ENCODE measurements at places on chromosomes 3 and 15.
A peak's percentile ranks its signal among the peaks of the same experiment; 100 is the strongest.

DNA sequence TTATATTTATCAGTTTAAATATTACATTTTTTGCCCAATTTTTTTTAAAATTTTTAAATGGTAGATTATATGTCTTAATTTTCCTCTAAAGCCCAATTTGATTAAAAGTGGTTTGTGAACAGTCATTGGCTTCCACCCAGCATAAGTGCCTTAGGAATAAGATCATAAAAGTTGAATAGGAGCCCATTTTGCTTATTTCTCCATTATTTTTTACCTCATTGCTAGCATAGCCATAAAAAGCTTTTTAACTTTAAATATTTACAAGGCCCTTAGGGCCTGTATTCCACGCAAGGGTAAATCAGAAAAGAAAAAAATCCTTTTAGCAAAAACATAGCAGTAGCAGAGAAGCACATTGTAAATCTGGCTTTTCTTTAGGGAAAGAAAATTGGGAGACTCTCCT is 9.0 kb downstream of the TTC14 start:
- no peak for DNase-seq

DNA sequence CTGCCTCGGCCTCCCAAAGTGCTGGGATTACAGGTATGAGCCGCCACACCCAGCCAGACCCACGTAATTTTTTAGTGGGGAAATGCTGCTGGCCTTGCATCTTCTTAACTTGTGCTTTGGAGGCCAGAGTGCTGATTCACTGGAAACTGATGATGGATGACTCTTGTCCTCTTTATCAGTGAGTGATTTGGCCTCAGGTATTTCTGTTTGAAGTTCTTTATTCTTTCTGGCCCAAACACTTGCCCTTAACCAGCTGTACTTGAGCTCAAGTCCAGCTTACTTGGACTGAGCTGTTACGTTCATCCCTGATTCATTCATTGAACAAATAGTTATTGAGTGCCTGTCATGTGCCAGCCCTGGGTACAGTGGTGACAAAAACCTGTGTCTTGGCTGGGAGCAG is 4.2 kb downstream of the PTPN23 start:
- no peak for DNase-seq

- no peak for DNase-seq
These were observed 662 bp downstream of the TMEM108 start for GRCh38 chr3:133038731-133039375.

GRCh38 chr3:30989276-30990030 is 95.0 kb upstream of the GADL1 start:
- DNase-seq: no peak

- DNase-seq: peak; percentile 34
These were observed 63.5 kb downstream of the OTOL1 start for GRCh38 chr3:161560008-161560637.

DNA sequence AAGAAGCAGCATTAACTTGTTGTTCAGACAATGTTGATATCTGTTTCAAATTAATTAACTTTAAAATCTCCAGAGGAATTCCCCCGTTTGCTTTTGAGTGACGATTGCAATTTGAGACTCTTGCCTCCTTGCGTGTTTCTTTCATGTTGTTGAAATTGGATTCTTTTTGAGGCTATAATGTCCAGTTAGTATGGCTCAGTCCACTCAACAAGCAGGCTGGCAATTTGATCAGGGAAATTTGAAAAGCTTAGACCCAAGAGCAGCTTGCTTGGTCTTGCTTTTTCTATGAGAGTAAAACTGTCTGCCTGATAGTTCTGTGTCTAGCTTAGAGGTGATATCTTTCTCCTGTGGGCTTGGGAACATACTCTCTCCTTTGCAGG is 2.0 kb downstream of the ARID3B start:
- DNase-seq: no peak

GRCh38 chr3:197204736-197205135 is 93.7 kb downstream of the DLG1 start:
- DNase-seq: no peak

GRCh38 chr3:66583424-66584040 is 82.7 kb upstream of the LRIG1 start:
- no peak for DNase-seq

GRCh38 chr3:66856533-66856932 is 141.6 kb upstream of the KBTBD8 start:
- no peak for DNase-seq

All from EH (cell line).